ENCODE measurements at places on chromosomes 4 and X.

DNA sequence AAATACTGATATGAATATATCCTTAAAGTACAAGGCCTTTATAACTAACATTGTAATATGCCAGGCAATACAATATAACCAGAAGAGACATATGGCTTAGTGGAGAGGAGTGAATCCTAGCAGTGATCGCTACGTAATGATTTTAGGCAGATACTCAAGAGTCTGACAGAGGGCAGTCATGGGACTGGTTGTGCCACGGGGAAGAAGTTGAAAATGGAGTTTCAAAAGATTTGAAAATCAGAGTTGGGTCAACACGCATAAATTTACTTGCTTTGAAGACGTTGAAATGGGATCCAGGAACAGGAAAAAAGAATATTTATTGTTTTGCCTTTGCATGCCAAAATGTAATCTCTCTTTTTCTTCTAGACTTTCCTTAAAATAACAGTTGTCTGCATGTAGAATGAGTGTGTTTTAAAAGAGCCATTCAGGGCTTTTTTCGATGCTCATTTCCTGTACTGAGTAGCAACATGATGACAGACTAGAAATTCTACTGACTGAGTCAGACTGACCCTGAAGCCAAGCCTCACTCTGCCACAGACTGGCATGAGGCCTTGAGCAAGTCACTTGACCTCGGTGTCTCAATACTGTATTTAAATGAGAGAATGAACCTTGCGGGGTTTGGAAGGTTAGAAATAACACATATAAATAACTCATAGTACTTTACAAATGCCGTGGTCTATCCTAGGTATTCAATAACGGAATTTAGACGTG is 8.1 kb upstream of the SMS start:
- no peaks in the 10 kb centered on the region for H3K36me3 ChIP-seq
- no peak overlapping the region for H3K4me3 ChIP-seq
- H3K27me3 ChIP-seq, result peaks cover 4% of the 10 kb centered on the region
- peak; percentile 85 for DNase-seq
- H3K4me1 ChIP-seq, result no peaks in the 10 kb centered on the region

GRCh38 chrX:53714580-53715345 is 28.2 kb upstream of the HUWE1 start:
- no peak for DNase-seq
- no peak overlapping the region for H3K27ac ChIP-seq
- H3K4me3 ChIP-seq, result no peak overlapping the region
- H3K36me3 ChIP-seq, result no peaks in the 10 kb centered on the region
- peaks cover 19% of the 10 kb centered on the region for H3K27me3 ChIP-seq

GRCh38 chr4:176824645-176825366 is 32.1 kb upstream of the VEGFC start:
- H3K27me3 ChIP-seq, result no peaks in the 10 kb centered on the region
- H3K4me3 ChIP-seq, result no peak overlapping the region
- H3K4me1 ChIP-seq, result no peaks in the 10 kb centered on the region
- no peak overlapping the region for H3K27ac ChIP-seq
- no peaks in the 10 kb centered on the region for H3K36me3 ChIP-seq
- no peak for DNase-seq

DNA sequence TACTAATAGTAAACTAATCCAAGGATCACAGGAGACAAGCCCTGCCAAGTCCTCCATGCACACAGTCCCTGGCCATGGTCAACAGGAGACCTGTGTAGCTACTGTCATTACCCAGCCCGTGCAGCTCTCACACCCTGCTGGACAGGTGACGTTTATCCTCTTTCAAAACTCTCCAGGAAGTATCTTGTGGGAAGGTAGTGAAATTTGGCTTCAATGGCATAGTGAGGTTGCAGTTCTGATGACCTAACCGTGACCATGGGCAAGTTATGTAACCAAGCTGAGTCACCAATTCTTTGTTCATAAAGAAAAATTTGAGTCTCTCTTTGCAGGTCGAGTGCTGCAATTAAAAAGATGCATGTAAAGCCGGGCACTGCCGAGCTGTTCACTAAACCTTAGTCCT is 11.3 kb upstream of the SLC2A9 start:
- no peak overlapping the region for H3K4me3 ChIP-seq
- peak overlapping the region; percentile 86 for H3K27ac ChIP-seq
- H3K4me1 ChIP-seq, result peaks cover 16% of the 10 kb centered on the region

GRCh38 chr4:156781852-156782251 is 189.7 kb downstream of the PDGFC start:
- H3K36me3 ChIP-seq, result no peaks in the 10 kb centered on the region
- no peak overlapping the region for H3K4me3 ChIP-seq
- H3K4me1 ChIP-seq, result peaks cover 15% of the 10 kb centered on the region
- no peak overlapping the region for H3K27ac ChIP-seq
- H3K27me3 ChIP-seq, result no peaks in the 10 kb centered on the region

DNA sequence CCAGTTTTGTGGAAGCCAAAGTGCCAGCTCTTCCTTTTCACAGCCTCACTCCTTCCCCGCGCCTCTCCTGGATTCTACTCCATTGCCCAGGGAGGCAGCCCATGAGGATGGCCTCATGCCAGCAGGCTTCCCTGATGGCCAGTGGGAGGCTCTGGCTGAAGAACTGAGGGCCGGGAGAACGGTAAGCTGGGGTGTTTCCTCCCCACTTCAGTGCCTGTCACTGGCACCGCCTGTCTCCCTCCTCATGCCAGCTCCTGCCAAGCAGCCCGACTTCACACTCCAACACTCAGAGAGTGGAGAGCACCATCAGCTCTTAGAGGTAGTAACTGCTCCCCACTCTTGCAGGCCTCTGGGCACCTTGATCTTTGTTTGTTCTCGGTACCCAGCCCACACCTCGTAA is 46.9 kb upstream of the STIM2 start:
- H3K27ac ChIP-seq, result no peak overlapping the region
- H3K36me3 ChIP-seq, result no peaks in the 10 kb centered on the region
- no peak for DNase-seq
- H3K4me1 ChIP-seq, result no peaks in the 10 kb centered on the region
- H3K4me3 ChIP-seq, result no peak overlapping the region

DNA sequence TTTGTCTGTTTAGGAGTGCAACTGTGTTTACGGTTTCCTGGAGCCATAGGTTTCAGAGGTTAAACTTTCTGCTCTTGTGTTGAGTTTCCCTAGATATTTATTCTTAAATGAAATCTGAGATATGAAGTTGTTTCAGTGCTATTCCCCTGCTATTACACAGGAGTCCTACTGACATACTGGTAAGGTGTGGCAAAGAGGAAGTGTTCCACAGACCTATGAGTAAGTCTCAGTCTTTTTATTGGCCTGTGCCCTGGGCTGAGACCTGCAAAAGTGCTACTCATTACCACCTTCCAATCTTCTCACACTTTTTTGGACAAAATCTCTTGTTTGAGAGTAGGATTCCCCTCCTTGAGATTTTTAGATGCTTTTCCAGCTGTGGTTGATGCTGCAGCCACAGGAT is 35.6 kb upstream of the MAGEA8 start:
- no peak for DNase-seq
- no peak overlapping the region for H3K27ac ChIP-seq
- no peak overlapping the region for H3K4me3 ChIP-seq
- peaks cover 12% of the 10 kb centered on the region for H3K27me3 ChIP-seq
- H3K4me1 ChIP-seq, result no peaks in the 10 kb centered on the region
- H3K36me3 ChIP-seq, result no peaks in the 10 kb centered on the region

DNA sequence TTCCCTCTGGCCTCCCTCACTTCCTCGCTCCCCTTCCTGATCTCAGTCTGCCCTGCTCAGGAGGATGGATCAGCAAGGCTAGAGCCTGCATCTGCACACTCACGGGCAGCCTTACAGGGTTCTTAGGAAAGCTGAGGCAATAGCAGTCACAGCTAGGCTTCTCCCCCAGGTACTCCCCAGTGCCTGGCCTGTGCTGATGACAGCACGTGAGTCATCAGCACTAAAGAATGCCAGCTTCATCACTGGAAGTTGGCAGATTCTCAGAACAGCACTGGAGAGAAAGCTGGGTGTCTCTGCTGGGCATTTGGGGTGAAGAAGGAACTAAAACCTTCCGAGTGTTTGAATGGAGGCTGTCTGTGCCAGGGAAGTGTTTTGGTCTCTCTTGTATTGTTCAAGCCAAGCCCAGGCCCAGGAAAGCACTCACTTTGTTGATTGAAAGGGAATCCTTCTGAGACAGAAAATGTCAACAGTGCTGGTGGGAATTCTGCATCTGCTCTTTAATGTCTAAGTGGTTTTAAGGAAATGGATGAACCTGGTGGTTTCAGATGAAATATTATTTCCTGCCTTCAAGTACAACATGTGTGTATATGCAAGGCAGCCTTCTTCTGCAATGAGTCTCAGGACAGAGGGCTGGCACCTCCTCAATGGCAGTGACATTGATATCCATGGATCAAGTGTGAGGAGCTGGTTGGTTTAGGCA is 73.0 kb upstream of the SCOC start:
- no peaks in the 10 kb centered on the region for H3K27me3 ChIP-seq
- no peaks in the 10 kb centered on the region for H3K36me3 ChIP-seq
- no peak overlapping the region for H3K27ac ChIP-seq
- DNase-seq, result peak; percentile 42
- H3K4me3 ChIP-seq, result no peak overlapping the region

DNA sequence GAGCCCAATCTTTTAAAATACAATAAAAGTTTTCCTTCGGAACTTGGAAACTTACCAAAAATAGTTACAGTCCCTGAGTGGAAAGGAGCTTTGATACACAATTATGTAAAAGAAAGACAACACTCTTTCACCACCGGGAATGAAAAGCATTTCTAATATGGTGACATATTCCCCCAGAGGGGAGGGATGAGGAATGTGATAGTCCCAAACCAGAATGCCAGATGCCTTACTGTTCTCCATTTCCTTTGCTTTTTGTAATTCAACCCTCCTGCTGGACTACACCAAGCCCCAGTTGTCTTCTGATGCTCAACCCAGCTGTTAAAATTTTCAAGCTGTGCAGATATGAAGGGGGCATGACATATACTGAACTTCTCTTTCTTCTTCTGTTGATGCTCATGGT is 4.1 kb downstream of the PRIMPOL start:
- H3K27ac ChIP-seq, result no peak overlapping the region
- no peak overlapping the region for H3K4me3 ChIP-seq
- H3K27me3 ChIP-seq, result no peaks in the 10 kb centered on the region

Measured in adrenal gland (tissue), 19 donors.